Right atrium auricular region (tissue), 2 donors: ENCODE measurements at places on chromosomes 1 and 21. TPM values are rescaled to one million over a fixed set of nuclear protein-coding genes. Genes with fewer than 3 reads are reported as not detected.

DNA sequence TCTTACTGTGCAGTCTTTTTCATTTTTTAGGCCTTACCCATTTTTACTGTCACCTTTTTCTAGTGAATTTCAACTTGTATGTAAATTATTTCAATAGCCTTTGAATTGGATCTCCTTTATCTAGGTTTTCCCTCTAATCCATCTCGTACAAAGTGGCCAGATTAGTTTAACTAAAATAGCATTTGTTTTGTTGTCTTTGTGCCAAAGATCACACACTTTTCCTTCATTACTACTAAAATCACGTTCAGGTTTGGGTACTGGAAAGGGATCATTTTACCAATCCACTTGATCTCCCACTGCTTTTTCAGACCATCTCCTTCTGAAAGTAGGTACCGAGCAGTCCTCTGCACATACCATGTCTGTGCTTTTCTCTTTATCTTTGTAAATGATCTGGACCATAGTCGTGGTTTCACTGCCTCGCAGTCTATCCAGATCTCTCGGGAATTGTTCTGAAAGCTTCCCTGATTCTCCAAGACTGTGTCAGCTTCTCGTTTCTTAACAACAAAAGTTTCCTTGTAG is 20.1 kb downstream of the KDM1A start:
- no peak for DNase-seq

- no peak for DNase-seq
These were observed 48.2 kb downstream of the RAB3GAP2 start for GRCh38 chr1:220224033-220224432.

DNA sequence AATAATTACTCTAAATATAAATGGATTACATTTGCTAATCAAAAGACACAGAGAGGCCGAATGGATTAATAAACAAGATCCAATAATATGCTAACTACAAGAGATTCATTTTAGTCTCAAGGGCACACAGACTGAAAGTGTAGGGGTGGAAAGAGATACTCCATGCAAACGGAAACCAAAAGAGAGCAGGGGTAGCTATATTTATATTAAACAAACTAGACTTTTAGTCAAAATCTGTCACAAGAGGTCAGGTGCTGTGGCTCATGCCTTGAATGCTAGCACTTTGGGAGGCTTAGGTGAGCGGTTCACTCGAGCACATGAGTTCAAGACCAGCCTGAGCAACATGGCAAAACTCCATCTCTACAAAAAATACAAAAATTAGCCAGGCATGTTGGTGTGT is 33.6 kb upstream of the DISP1 start:
- DNase-seq, result no peak

DNA sequence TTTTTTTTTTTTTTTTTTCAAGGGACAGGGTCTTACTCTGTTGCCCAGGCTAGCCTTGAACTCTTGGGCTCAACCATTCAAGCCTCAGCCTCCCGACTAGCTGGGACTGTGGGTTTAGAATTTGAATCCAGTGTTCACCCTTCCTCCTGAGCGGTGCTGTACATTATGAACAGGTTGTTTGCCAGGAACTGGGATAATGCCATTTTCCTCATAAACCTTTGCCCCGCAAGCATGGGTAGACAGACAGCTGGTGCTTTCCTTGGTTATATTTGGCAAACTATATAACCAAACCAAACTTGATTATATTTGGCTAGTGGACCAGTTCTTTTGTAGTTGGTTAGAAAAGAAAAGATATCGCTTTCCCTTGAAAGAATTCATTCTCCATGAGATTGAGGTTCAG is 54.9 kb downstream of the GALNT2 start:
- no peak for DNase-seq

DNA sequence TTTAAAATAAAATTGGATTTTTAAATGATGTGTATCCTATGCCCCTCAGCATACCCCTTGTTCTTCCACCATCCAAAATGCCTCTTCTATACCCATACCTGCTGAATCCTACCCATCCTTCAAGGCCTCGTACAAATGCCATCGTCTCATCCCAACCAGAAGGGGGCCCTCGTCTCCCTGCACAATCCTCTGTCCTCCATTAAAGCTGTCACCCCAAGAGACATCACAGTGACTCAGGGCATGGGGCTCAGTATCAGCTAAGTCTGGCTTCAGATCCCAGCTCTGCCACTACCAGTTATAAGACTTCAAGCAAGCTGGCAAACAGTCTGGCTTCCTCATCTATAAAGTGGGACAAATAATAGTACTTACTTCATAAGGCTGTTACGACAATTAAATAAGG is 23.8 kb downstream of the IGFN1 start:
- DNase-seq, result no peak

Gene SMPDL3B
- 0.78 TPM for total RNA-seq

- no peak for DNase-seq
These were observed 227.1 kb upstream of the MAP1LC3C start for GRCh38 chr1:242225767-242226573.

Gene LRRC53
- not detected for total RNA-seq

DNA sequence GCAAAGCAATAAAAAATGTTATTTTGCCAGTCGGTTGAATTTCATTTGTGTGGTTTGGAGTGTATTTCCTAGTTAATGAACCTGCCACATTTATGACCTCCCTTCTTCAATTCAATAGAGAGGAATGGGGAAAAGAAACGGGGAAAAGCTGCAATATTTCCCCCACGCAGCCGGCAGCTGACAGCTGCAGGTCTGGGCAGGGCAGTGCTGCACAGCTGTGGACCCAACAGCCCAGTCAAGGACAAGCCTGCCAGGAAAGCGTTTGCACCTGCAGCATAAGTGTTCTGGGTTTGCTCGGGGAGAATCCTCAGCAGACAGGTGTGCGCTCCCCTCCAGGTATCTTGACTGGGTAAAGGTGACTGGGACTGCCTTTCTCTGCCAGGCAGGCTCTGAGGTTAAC is 53.4 kb downstream of the FBXO2 start:
- no peak for DNase-seq

DNA sequence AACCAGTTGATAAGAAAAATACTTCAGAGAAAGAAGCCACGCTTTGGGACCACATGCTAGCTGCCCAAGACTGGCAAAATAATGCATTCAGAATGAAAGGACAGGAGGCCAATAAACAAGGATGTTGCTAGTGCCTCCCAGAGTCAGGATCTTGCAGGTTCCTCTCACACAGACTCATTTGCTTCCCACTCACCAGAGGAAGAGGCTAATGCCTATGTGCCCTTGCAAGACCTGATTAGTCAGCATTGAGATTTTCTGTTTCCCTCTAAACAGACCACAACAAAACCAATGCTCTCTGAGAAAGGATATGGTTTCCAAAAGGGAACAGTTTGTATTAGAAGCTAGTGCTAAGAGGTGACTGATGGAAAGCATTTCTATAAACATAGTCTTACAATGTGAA is 85.7 kb downstream of the NRDC start:
- no peak for DNase-seq

DNA sequence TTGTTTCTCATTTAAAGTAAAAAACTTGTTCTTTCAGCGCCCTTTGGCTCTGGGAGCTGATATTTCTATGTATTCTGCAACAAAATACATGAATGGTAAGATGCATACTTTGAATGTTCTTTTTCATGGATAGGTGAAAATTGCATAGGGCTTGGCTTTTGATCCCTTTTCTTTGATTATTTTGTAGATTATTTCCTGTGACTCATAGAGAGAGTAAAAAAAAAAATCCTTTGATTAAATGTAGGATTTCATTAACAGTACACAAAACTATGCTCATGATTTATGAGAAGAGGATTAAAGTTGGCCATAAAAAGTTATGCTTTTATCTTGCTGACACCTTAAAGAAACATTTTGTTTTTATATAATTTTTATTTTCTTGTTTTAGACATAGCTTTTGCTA is 18.7 kb downstream of the CTH start:
- no peak for DNase-seq

- no peak for DNase-seq
These were observed 125.2 kb downstream of the MAGI3 start for GRCh38 chr1:113515498-113515897.

GRCh38 chr1:231591466-231591865 is 35.1 kb upstream of the DISC1 start:
- no peak for DNase-seq

DNA sequence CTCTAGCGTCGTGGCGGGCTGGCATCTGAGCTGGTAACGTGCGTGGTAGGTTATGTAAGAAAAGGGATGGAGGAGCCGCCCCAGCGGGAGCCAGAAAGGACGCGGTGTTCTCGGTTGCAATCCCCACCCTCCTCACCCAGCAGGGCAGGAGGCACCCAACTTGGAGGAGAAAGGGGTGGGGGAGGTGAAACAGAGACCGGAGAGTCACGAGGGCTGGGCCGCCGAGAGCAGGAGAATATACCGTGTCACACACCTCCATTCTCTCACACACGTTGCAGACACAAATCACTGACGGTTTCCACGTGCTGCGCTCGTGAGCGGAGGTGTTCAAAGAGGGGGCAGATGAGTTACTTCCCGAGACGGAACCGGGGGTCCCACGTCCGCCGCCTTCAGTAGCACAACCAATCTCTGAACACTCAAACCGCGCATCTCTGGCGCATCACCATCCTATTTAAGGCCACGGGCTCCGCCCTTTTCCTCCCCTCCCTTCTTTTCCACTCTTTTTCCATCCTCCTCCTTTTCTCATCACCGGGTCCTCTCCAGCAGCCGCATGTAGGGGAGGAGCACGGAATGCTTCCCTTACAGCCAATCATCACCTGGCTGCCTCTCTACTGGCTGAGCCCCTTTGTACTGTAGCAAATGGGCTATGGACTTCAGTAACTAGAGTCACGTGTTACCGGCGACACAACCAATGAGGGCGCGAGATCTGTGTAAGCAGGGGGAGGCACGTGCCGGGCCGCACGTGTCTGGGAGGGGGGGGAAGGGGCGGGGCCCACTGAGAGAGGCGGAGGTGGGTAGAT is at the start of gene CIART:
CIART (plus strand) TSS at position 797 of the 800 bp plus-strand sequence. CDS start 714 bp downstream, outside the sequence.
- peak; percentile 99 for DNase-seq

Gene S100A16
- 62.7 TPM for total RNA-seq

DNA sequence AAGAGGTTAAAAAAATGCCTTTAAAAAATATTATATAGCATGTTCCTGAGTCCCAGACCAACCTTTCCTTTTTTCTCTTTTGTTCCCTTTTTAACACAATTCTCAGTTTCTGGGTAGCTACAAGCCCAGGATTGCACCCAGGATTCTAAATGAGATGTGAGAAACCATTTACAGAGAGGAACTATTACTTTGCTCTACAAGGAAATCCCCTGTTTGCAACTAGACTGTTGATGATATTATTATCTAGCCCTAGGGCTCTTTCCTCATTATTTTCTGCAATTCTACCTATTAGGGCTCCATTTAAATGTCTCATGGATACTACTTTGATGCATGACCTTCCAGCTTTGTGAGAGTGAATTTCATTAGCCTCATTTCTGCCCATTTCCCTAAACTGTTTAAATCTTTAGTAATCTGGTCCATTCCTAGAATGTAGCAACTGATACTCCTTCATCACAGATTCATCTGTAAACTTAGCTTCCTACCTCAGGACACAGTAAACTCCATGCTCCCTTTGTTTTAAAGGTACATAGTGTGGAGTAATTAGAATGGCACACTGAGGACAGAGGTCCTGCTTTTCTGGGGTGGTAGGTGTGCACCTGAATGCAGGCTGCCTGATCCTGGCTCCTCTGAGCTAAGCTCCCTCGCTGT is 7.1 kb upstream of the KIF14 start:
- no peak for DNase-seq

DNA sequence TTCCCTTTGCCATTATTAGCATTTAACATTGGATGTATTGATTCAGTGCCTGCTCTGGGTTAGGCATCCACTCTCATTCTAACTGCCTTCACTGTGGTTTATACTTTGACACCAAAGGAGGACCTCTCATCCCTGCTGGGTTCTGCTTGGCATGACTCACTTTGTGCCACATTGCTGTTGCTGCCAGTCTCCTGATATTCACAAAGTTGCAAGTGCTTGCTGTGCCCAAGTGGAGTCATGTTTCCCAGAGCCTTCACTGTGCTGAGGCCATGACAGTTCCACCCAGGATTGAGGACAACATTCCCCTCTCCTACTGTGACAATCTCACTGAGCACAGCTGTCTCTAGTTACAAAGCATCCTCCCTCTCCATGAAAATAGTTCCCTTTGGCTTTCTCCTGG is 519.9 kb upstream of the USP24 start:
- DNase-seq, result no peak

Gene KLF17
- total RNA-seq, result not detected

DNA sequence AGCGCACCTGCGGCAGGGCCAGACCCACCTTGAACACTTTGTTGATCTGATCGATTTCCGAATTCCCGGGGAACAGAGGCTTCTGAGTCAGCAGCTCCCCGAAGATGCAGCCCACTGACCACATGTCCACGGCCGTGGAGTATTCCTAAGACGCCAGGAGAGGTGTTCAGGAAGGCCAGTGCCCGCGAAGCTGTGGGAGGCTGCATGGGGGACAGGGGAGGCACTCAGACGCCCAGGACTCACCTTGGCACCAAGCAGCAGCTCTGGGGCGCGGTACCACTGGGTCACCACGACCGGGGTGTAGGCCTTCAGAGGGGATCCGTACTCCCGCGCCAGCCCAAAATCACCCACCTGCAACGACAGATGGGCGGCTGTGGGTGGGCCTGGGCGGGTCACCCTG is 11.2 kb upstream of the SLC35E2B start:
- no peak for DNase-seq

Gene SYT14
- total RNA-seq, result 0.04 TPM

Gene TP73
- 0.16 TPM for total RNA-seq

Gene DTL
- total RNA-seq, result 0.08 TPM

DNA sequence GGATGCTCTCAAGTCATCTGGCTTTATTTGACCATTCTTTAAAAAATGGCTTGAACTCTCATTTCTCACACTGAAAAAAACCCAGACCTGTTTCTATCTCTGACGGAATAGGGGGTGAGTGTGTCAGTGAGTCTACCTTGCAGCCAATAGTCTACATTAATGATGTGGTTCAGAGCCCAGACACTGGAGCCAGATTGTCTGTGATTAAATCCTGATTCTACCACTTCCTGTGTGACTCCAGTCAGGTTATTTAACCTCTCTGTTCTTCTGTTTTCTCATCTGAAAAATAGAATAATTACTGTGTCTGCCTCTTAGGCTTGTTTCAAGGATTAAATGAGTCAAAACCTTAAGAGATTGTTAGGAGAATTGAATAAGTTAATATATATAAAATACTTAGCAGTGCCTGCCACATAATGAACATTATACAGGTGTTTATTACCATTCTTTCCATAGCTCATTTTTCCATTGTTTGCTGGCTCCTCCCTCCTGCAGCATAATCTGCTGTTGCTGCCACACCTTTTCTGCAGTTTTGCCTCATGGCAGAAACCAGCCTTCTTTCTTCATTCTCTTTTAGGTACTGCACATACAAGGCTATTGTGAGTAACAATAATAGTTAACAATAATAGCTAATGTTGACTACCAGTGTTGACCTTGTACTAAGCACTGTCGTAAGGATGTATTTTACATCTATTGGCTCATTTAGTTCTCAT is 157.6 kb upstream of the IVNS1ABP start:
- no peak for DNase-seq

- DNase-seq, result no peak
These were observed 92.5 kb downstream of the LACTBL1 start for GRCh38 chr1:22880174-22880601.

Gene BLACAT1
- total RNA-seq, result 0.24 TPM

GRCh38 chr1:15756143-15757015 is 2.2 kb upstream of the FBLIM1 start:
- no peak for DNase-seq

- DNase-seq, result no peak
These were observed 94.7 kb upstream of the SMYD2 start for GRCh38 chr1:214186103-214186824.

- no peak for DNase-seq
These were observed 33.5 kb downstream of the ECE1 start for GRCh38 chr1:21256776-21257175.

Gene TPTE
- not detected for total RNA-seq

Gene PADI1
- total RNA-seq, result not detected
